ENCODE measurements at places on chromosomes 13 and 19.

DNA sequence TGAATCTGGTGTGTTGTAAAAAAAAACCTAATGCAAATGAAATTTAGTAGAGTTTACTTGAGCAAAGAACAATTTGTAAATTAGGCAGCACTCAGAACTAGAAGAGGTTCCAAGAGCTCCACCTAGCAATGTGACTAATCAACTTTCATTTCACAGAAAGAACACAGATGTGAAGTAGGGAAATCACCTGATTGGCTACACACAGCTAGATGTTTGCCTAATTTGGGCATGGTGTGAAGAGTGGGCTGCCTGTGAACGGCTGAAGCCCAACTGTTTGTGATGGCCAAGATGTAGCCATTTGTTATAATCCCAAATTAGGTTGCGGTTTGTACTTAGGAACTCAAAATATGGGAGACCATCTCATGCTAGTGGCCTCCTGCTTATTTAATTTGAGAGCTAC is 724.4 kb upstream of the SLITRK5 start:
- H3K27ac ChIP-seq: no peak overlapping the region
- H3K4me1 ChIP-seq: no peaks in the 10 kb centered on the region
- no peak for DNase-seq
- no peak overlapping the region for H3K4me3 ChIP-seq
- no peaks in the 10 kb centered on the region for H3K27me3 ChIP-seq

DNA sequence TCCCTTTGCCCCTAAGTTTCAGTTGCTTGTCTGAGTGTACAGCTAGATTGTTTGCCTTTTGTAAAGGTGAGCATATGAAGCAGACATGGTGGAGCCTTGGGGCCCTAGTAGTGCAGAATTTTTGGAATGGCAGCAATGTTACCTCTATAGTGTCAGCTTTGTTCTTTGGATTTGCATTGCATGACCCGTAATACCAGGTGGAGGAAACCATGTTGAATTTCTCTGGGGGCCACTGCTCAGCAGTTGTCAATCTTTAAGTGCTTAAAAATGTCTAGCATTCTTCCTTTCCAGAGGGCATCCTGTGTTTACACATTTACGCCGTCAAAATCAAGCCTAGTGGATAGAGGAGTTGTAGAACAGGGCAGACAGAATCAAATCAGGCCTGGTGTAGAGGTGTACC is 303.3 kb downstream of the ATP8A2 start:
- no peak overlapping the region for H3K27ac ChIP-seq
- no peak for DNase-seq
- no peaks in the 10 kb centered on the region for H3K36me3 ChIP-seq
- H3K4me3 ChIP-seq: no peak overlapping the region

DNA sequence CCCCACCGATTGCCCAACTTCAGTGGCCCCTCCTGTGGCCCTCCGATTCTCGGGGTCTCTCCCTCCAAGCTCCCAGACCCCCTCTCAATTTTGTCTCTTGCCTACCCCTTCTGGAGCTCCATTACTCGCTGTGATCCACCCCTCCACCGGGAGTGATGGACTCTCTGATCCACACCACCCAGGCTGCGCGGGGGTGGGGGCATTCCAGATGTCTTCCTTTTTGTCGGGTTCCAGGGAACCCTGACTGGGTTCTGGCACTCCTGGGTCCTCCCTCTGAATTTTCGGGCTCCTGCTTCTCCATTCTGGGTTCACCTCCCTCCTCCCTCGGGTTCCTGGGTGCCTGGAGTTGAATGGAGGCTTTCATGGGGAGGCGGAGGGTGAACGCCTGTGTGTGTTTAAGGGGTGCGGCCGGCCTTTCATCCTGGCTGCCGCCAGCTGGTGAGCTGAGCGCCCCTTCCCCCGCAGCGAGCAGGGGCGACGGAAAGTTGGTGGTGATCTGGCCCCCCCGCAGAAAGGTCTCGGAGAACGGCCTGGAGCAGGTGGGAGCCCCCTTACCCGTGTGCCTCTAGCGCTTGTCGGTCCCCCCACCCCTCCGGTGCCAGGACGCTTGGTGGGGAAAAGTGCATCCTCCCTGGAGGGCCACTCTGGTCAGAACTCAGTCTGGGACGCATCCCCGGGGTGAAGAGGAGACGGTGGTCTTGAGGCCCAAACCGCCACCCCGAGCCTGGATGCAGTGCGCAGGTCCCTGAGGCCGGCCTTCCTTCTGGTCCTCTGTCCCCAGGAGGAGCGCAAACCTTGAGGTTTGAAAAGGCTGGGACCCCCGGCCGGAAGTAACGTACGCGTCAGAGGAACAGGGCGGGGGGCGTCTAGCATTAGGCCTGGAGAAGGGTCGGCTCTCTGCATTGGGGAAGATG is 1.6 kb downstream of the MISP3 start:
- peak overlapping the region; percentile 73 for H3K4me3 ChIP-seq
- peak; percentile 66 for DNase-seq
- no peaks in the 10 kb centered on the region for H3K36me3 ChIP-seq
- H3K27me3 ChIP-seq: no peaks in the 10 kb centered on the region
- peak overlapping the region; percentile 94 for H3K27ac ChIP-seq
- peaks cover 45% of the 10 kb centered on the region for H3K4me1 ChIP-seq

GRCh38 chr19:33875071-33875470 is 78.4 kb downstream of the KCTD15 start:
- no peak overlapping the region for H3K4me3 ChIP-seq
- H3K27me3 ChIP-seq: no peaks in the 10 kb centered on the region
- no peaks in the 10 kb centered on the region for H3K36me3 ChIP-seq
- DNase-seq: no peak
- H3K27ac ChIP-seq: no peak overlapping the region

GRCh38 chr13:109400209-109400608 is 386.2 kb downstream of the IRS2 start:
- no peaks in the 10 kb centered on the region for H3K36me3 ChIP-seq
- DNase-seq: peak; percentile 53
- peak overlapping the region; percentile 67 for H3K27ac ChIP-seq
- no peaks in the 10 kb centered on the region for H3K4me1 ChIP-seq
- H3K4me3 ChIP-seq: no peak overlapping the region

- DNase-seq: no peak
- no peaks in the 10 kb centered on the region for H3K36me3 ChIP-seq
- H3K27ac ChIP-seq: no peak overlapping the region
- no peaks in the 10 kb centered on the region for H3K27me3 ChIP-seq
- no peaks in the 10 kb centered on the region for H3K4me1 ChIP-seq
Observed at GRCh38 chr13:80035096-80035495, 305.8 kb downstream of the SPRY2 start.

DNA sequence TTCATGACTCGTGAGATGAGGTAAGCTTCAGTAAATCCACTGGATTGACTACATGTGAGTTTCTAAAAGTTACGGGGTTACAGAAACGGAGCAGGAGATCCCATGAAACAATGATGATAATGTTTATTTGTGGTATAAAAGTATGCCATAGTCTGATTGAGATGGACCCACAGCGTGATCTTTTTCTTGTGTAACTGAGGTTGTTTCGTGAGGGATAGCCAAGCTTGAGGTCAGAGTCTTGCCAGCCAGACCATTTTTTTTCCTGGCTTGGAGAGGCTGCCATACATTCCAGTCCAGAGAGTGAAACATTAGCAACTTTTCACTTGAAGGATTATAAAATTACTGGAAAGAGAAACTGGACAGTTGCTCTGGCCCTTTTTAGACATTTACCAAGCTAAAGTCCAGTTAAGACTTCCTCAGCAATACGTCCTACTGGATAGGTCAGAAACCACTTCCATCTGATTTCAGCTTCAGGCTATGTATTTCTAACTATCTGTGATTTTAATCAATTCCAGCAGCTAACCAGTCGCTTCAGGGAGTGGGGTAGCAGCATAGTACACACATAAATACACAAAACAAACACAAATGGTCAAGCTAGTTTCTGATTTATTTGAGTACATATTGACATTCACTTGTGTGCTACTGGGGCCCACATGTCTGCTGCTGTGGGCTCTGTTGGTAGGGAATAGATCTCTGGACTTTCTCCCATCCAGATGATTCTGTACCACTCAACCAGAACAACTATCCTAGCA is 194.6 kb downstream of the POSTN start:
- H3K27me3 ChIP-seq: no peaks in the 10 kb centered on the region
- no peaks in the 10 kb centered on the region for H3K4me1 ChIP-seq
- no peaks in the 10 kb centered on the region for H3K36me3 ChIP-seq
- H3K27ac ChIP-seq: no peak overlapping the region

GRCh38 chr19:32345261-32346207 is at the start of gene ZNF507:
Gene ZNF507 (plus strand): TSS chr19:32345610. CDS start chr19:32352831, 7,221 bp downstream.
- peaks cover 13% of the 10 kb centered on the region for H3K36me3 ChIP-seq
- H3K4me3 ChIP-seq: peak within 1 kb of the TSS; percentile 94
- peak within 1 kb of the TSS; percentile 80 for H3K27ac ChIP-seq

- no peaks in the 10 kb centered on the region for H3K27me3 ChIP-seq
- no peak overlapping the region for H3K4me3 ChIP-seq
- peaks cover 18% of the 10 kb centered on the region for H3K4me1 ChIP-seq
- DNase-seq: no peak
- H3K36me3 ChIP-seq: peaks cover 42% of the 10 kb centered on the region
- no peak overlapping the region for H3K27ac ChIP-seq
Observed at GRCh38 chr13:98429531-98429930, 147.4 kb downstream of the STK24 start.

GRCh38 chr19:4099041-4099764 is 24.7 kb downstream of the MAP2K2 start:
- H3K36me3 ChIP-seq: peaks cover 47% of the 10 kb centered on the region
- H3K4me3 ChIP-seq: no peak overlapping the region
- H3K27me3 ChIP-seq: no peaks in the 10 kb centered on the region
- peaks cover 23% of the 10 kb centered on the region for H3K4me1 ChIP-seq

DNA sequence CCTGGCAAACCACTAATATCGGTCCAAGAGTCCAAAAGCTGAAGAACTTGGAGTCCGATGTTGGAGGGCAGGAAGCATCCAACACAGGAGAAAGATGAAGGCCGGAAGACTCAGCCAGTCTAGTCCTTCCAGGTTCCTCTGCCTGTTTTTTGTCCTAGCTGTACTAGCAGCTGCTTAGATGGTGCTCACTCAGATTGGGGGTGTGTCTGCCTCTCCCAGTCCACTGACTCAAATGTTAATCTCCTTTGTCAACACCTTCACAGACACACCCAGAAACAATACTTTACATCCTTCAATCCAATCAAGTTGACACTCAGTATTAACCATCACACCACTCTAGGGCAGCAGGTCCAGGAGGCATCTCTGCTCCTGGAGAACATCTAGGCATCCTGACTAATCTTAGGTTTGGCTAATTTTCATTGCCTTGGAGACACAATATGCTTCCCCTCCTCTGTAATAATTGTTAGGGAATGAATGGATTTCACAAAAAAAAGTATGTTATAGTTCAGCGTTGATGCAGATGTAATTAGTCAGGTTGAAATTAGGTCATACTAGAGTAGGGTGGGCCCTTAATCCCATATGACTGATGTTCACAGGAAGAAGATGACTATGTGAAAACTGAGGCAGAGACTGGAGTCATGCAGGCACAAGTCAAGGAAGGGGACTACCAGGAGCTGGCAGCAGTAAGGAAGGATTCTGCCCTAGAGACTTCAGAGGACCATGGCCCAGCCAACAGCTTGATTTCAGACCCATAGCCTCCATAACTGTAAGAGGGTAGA is 183.4 kb downstream of the RBM26 start:
- DNase-seq: no peak
- no peak overlapping the region for H3K4me3 ChIP-seq
- no peak overlapping the region for H3K27ac ChIP-seq
- H3K4me1 ChIP-seq: no peaks in the 10 kb centered on the region
- no peaks in the 10 kb centered on the region for H3K27me3 ChIP-seq
- H3K36me3 ChIP-seq: no peaks in the 10 kb centered on the region

DNA sequence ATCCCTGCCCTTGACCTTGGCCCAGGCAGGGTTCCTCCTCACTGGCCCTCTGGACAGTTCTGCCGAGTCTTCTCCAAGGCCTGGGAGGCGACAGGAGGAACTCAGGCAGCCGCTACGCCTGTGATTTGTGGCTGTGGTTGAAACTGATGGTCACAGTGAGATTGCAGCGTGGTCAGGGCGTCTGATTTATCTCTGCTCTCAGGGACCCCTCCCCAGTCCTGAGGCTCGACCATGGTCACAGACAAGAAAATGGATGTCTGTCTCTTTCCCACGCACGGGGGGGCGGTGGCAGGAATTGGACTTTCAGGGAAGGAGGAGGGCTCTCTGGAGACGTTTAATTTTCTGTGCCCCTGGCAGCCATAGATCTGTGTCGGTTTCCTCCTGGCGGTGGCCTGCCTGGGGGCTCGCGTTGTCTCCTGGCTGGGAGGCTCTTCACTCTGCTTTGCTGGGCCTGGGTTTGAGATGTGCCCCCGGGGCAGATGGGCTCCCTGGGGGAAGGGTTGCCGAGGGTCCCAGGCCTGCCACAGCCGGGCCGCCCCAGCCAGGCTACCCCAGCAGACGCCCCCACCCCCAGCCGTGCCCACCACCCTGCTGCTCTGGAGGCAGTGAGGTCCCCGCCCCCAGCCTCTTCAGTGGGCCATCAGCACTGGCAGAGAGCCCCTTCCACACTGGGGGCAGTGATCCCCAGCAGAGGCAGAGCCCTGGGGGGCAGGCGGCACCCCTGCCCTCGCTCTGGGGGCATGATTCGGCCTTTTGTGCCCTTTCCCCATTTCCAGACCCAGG is 167.4 kb downstream of the KDM4B start:
- H3K27me3 ChIP-seq: no peaks in the 10 kb centered on the region
- H3K4me3 ChIP-seq: no peak overlapping the region
- peaks cover 24% of the 10 kb centered on the region for H3K4me1 ChIP-seq
- peaks cover 98% of the 10 kb centered on the region for H3K36me3 ChIP-seq

- peak overlapping the region; percentile 35 for H3K4me3 ChIP-seq
- peaks cover 4% of the 10 kb centered on the region for H3K36me3 ChIP-seq
- peak; percentile 84 for DNase-seq
- H3K27me3 ChIP-seq: no peaks in the 10 kb centered on the region
- peak overlapping the region; percentile 95 for H3K27ac ChIP-seq
Observed at GRCh38 chr19:49676136-49676783, 811 bp upstream of the PRMT1 start.

DNA sequence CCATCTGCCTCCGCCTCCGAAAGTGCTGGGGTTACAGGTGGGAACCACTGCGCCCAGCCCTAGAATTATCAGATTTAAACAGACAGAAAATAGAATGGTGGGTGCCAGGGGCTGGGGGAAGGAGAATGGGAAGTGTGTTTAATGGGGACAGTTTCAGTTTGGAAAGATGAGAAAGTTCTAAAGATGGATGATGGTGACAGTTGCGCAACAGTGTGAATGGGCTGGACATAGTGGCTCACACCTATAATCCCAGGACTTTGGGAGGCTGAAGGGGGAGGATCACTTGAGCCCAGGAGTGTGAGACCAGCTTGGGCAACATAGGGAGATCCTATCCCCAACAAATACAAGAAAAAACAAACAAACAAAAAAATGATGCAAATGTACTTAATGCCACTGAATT is 15.9 kb downstream of the KANK2 start:
- peaks cover 33% of the 10 kb centered on the region for H3K36me3 ChIP-seq
- H3K4me3 ChIP-seq: no peak overlapping the region
- H3K4me1 ChIP-seq: peaks cover 62% of the 10 kb centered on the region
- H3K27ac ChIP-seq: peak overlapping the region; percentile 52

DNA sequence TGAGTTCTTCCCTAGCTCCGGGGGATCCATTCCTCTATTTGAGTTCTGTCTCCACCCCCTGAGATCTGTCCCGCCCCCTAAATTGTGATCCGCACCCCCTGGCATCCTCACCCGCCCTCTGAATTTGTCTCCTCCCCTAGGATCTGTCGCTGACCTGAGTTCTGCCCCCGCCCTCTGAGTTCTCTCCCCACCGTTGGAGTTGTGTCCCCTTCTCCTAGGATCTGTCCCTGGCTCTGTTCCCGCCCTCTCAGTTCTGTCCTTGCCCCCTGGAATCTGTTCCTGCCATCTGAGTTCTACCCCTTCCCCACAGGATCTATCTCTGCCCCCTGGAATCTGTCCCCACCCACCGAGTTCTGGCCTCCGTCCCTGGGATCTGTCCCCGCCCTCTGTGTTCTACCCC is 1.0 kb upstream of the SLC17A7 start:
- peak overlapping the region; percentile 85 for H3K27ac ChIP-seq
- peaks cover 6% of the 10 kb centered on the region for H3K36me3 ChIP-seq
- DNase-seq: no peak
- peak overlapping the region; percentile 62 for H3K4me3 ChIP-seq

All from stomach (tissue), 19 donors.